Left cardiac atrium (tissue), 4 donors: ENCODE measurements at places on chromosomes 12 and 14. TPM values are rescaled to one million over a fixed set of nuclear protein-coding genes. Genes with fewer than 3 reads are reported as not detected.

LTBP2 gene
- 43.3 TPM for total RNA-seq

ABCD2 gene
- 8.0 TPM for total RNA-seq

JPH4 gene
- 0.24 TPM for total RNA-seq

DNA sequence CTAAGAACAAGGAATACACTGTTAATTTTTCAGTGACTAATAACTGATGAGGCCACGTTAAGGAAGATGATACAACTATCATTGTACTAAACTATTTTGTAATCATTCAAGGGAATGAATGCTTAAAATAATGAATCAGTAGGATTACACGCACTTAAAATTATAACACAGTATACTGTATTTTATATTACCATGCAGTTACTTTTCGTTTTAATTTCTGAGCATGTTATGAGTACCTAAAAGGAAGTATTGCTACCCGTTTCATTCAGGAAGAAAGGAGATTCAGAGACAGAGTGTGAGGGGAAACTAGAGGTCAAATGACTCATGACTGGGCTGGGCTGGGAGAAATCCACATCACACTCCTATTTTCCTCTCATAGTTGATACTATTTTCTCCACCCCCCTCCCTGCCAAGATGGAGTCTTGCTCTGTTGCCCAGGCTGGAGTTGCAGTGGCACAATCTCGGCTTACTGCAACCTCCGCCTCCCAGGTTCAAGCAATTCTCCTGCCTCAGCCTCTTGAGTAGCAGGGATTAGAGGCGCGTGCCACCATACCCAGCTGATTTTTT is 202.0 kb downstream of the PPM1H start:
- peak; percentile 34 for DNase-seq

DNA sequence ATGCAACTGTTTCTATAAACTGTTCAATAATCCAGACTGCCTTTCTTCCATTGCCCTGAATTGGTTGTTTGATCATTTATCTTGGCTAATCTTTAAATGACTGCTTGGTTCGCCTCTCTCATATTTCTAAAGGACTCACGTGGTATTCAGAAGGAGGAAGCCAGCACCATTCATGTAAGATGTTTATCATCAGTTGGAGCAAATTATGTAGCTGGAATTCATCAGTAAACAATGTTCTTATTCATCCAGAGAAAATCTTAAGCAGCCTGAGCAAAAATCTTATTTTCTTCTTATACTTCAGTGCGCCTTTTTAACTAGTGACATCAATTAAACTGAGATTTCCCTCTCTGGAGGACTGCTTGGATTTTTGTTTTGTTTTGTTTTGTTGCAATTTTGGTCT is 538.7 kb upstream of the TMEM132C start:
- no peak for DNase-seq

GRCh38 chr14:23561259-23561658 is 5.2 kb downstream of the THTPA start:
- DNase-seq, result no peak

DNA sequence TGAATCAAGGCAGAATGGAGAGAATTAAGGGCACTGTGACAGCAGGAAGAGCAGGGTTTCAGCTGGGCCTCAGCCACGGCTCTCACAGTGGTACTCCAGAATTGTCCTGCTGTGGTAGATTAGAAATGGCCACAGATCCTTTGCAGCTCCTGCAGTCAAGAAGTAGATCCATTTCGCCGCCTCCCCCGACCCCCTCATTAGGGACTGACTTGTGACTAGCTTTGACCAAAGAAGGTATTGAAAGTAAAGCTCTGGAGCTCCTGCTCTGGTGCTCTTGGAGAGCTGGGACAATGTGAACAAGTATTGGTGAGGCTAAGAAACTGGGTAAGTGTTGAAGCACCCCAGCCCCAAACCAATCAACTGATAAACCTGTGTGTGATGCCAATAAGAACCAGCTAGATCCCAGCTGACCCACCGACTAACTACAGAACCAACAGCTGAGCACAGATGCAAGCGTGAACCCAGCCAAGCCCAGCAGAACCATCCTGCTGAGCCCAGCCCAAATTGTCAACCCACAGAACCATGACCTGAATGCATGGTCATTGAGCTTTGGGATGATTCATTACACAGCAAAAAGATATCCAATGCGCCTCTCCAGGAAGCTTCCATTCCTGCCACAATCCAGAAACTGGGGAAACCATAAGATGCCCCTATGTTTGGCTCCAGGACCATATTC is 50.7 kb downstream of the JAG2 start:
- no peak for DNase-seq

- DNase-seq, result no peak
Observed at GRCh38 chr12:69108037-69108436, 131.3 kb upstream of the CPSF6 start.
